ENCODE measurements at places on chromosomes 1 and 21.
A peak's percentile ranks its signal among the peaks of the same experiment; 100 is the strongest.

DNA sequence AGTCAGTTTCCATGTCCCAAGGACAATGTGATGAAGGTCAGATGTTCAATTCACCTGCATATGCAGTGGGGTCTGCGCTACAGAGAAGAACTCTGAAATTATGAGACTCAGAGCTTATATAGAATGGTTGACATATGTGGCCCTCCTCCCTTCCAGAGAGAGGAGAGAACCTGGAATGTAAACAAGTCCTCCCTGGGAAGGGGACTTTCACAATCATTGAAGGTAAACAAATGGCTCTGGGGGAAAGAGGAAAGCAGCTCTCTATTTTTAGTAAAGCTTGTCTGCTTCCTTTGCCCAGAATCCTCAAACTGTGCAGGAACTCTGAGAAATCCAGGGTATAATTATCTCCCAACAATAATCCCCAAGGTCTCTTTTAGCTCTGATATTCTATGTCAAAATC, 9.8 kb downstream of the OVGP1 start:
- no peak for DNase-seq

- DNase-seq: no peak
These were observed 19.6 kb downstream of the CDC42BPA start for GRCh38 chr1:227298512-227299240.

GRCh38 chr1:179322557-179322956, 29.0 kb downstream of the SOAT1 start:
- no peak for DNase-seq

DNA sequence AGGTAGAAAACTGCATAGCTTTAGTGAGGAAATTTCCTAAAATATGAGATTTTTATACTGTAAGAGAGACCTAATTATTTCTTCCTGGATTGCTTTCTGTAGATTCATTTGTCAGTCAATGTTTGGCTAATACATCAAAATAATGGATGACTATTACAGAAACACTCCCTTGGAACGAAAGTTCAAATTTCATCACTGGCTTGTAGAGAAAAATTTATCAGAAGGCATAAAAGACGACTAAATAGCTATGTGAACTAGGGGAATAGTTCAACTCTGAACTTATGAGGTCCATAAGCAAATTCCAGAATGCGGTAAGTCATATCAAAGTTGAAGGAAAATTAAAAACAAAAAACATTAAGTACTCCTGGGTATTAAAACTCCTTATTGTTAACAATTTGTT, 36.0 kb downstream of the WNT2B start:
- DNase-seq: no peak

DNA sequence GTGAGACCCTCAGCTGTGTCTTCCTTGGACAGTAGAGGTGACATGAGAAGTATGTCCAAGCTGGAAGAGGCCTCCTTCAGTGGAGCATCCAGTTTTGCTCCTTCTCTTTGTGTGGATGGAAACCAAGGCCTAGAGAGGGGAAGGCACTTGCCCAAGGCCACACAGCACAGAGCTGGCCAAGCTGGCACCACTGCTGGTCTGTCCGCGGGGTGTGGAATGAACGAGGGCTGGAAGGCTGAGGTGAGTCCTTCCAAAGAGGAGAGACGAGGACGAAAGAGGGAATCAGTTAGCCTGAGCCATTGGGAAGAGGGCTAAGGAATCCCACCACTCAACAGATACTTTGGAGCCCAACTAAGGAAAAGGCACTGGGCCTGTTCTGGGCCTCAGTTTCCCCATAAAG, 27.8 kb upstream of the SELENON start:
- DNase-seq: no peak

GRCh38 chr21:45859762-45860357, 121.7 kb upstream of the COL6A1 start:
- no peak for DNase-seq

GRCh38 chr1:221045842-221046831, 166.9 kb downstream of the HLX start:
- DNase-seq: peak; percentile 78
